Endothelial cell (in vitro differentiated cells): ENCODE measurements at places on chromosomes 7 and 10.

GRCh38 chr10:64332551-64332950 is 811.4 kb downstream of the REEP3 start:
- no peak for DNase-seq

DNA sequence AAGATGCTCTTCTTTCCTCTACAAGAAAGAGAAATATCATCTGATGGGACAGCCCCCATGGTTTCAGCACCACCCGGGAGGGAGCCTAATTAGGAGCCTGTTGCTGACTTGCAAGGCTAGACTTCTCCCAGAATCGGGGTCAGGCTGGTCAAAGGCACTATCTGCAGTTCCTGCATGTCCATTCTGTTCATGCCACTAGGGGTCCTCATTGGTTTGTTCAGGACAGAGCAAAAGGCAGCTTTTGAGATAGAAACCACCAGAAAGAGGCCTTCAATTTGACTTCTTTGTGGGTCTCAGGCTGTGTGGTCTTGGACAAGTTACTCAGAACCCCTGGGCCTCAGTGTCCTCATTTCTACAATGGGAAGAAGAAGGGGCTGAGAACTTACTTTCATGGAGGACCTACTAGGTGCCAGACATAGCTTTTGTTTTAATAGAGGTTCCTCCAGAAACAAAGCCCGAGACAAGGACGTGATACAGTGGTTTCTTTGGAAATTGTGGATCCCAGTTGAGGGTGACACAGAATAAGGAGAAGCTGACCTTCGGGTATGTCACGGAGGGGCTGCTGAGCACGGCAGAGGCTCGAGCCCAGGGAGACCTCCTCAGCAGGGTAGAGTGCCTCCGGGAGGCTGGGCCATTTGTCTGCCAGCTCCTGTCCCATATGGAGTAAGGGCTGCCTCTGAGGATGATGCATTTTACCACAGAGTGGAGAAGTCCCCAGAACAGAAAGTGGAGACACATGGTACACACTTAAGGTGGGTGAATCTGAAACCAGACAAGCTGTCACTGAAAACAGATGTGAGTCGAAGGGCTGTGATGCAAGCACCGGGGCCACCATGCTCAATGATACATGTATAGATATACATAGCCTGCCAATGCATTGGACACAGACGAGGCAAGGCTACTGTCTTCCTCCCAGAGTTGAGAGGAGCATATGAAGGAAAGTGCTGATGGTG is 33.1 kb upstream of the NEUROD6 start:
- peak; percentile 67 for DNase-seq

DNA sequence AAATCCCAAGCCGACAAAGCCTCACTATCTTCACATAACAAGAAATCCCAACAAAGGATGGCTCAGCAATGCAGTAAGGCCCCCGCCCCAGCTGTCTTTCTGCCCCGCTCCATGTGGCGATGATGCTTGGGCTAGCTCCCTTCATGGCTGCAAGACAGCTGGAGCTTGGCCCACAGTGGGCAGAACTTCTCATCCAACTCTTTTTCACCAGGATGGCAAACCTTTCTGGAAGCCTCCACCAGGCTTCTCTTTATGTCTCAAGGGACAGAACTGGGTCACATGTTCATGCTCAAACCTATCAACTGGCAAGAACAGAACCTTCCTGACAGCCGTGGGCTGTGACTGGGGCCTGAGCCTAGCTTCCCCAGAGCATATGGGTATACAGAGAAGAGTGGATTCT is 260.5 kb upstream of the MKLN1 start:
- no peak for DNase-seq

GRCh38 chr10:108789919-108790318 is 1133.4 kb downstream of the XPNPEP1 start:
- DNase-seq: no peak
